Breast epithelium (tissue), 4 donors: ENCODE measurements at places on chromosomes 4 and X. TPM values are rescaled to one million over a fixed set of nuclear protein-coding genes. Genes with fewer than 3 reads are reported as not detected.

Gene PNPLA4
- total RNA-seq = 16.8 TPM

Gene FABP2
- not detected for total RNA-seq

Gene GPR143
- total RNA-seq = not detected

Gene LONRF3
- 16.0 TPM for total RNA-seq

Gene FOXR2
- total RNA-seq = not detected

Gene GAB3
- total RNA-seq = 5.3 TPM

Gene TACR3
- total RNA-seq = not detected

Gene SAGE1
- not detected for total RNA-seq

Gene PABPC5
- 2.2 TPM for total RNA-seq

Gene IL13RA1
- 80.8 TPM for total RNA-seq

Gene STK32B
- 2.2 TPM for total RNA-seq

Gene SRPK3
- 0.33 TPM for total RNA-seq

Gene INPP4B
- 15.8 TPM for total RNA-seq

Gene POF1B
- 6.2 TPM for total RNA-seq

Gene RNF128
- total RNA-seq = 1.1 TPM

Gene FAM47A
- total RNA-seq = not detected

Gene CETN2
- 26.9 TPM for total RNA-seq

Gene HSFX2
- total RNA-seq = not detected

Gene CT55
- not detected for total RNA-seq

Gene APBB2
- 87.4 TPM for total RNA-seq

Gene GIMD1
- not detected for total RNA-seq

Gene TRAPPC2
- 8.2 TPM for total RNA-seq

Gene FAM9A
- total RNA-seq = not detected
